ENCODE measurements at places on chromosomes 4 and X.
A peak's percentile ranks its signal among the peaks of the same experiment; 100 is the strongest.

GRCh38 chr4:133641191-133641590, 492.1 kb downstream of the PCDH10 start:
- no peak for DNase-seq

DNA sequence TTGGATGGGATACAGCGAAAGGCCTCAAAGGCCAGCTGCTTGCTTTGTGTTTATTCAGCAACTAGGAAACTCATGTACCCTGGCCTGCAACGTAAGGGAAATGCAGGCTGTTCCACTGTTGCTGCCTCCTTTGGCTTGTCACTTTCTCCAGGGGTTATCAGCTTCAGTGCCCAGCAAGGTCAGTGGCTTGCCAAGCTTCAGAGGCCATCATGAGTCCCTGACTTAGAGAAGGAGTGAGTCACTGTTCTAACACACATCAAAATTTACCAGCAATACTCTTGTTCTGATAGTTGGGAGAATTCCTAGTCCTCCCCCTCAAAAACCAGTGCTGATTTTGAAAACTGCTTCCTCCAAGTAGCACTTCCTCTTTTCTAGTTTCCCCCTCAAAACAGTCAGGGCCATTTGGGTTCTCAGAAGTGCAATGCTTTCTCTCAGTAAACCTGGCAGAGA, 250.8 kb downstream of the ARHGAP24 start:
- no peak for DNase-seq

GRCh38 chrX:39367416-39367815, 566.2 kb downstream of the MID1IP1 start:
- DNase-seq = no peak

DNA sequence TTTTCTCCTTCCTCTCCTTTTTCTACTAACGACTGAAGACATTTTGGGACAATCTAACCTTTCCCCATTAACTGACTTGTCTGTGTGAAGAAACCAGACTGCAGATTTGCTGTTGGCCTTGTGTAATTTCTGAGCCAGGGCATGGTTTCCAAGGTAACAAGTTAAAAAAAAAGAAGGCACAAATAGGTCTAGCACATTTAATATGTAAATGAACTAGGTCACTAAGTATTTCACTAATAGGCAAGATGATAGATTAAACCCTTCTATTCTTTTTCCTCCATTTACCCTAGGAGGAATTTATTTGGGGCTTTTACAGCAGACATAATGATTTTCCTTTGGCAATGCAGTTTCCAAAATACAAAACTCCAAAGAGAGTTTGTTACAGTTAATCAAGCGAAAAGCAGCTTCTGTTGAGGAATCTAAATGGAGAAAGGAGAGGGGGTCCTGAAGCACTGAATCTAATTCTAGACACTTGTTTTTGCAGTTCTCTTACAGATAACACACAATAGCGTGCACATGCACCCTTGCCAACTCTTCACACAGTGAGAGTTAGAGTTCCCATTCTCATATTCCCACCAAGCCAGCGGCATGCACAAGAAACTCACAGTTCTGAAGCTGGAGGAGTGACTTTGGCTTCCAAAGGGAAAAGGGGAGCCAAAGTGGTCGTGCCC, 72.0 kb downstream of the TSPAN5 start:
- no peak for DNase-seq

- DNase-seq = no peak
These were observed 29.4 kb downstream of the FAT4 start for GRCh38 chr4:125344198-125344597.

DNA sequence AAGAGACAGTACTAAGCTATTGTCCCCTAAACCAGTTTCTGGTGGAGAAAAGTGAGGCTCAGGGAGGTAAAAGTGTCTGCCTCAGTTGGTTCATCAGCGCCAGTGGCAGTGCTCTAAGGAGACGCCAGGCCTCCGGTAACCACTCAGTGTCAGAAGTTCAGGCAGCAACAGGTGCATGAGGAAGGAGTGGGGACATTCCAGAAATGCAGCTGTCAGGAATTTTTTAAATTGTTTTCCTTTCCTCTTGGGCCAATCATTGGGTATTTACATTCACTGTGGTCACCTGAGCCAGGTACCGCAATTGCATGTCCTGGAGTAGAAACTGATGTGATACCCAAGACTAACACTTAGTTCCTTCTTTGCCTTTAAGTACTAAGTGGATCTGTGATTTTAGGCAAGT, 40.2 kb upstream of the HS3ST1 start:
- DNase-seq = no peak

DNA sequence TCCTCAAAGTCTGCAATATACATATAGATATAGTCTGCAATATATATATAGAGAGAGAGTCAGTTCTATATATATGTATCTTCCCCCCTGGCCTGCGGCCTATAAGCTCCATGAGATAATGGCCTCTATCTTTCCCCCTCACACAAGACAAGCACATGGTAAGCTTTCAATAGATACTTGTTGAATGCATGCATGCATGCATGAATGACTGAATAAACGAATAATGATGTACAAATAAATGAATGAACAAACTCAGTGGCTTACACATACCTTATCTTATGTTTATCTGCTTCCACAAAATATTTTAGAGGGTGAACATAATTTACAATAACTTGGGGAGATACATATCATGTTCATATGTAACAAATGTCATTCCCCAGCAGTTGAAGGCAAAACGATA, 6.3 kb upstream of the GPM6A start:
- no peak for DNase-seq

- DNase-seq = no peak
These were observed 112.8 kb downstream of the KDR start for GRCh38 chr4:55012363-55013230.

DNA sequence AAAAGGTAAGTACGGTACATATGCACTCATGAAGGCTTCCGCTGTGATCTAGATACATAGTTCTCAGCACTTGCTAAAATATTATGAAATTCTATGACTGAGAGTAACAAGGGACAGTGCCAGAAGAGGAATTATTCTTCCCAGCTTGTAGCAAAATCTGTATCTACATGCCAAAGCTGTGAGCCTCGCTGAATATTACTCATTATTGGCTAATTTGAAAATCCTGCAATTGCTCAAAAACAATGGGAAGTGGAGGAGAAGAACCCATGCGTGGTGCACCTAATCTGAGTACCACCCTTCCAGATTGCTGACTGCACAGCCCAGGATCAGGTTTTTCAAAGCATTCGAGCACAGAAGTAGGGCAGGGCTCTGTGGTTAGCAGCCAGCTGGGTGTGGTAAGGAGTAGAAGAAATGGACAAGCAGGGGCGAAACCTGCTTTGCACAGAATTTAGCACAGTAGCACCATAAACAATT, 17.4 kb upstream of the PDCL2 start:
- no peak for DNase-seq

- no peak for DNase-seq
These were observed 115.0 kb downstream of the AGTR2 start for GRCh38 chrX:116285501-116285900.

DNA sequence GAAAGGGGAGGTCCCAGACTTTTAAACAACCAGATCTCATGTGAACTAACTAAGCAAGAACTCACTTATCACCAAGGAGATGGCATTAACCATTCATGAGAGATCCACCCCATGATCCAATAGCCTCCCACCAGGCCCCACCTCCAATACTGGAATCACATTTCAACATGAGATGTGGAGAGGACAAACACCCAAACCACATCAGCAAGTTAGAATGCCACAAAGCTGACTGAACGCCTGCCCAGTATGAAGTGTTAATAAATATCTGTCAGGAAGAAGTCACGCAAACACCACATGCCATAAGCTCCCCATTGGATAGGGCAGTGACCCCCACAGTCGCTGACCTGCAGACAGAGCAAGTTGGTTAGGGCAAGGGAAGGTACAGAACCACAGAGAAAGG, 14.3 kb downstream of the SLC10A6 start:
- DNase-seq = no peak

DNA sequence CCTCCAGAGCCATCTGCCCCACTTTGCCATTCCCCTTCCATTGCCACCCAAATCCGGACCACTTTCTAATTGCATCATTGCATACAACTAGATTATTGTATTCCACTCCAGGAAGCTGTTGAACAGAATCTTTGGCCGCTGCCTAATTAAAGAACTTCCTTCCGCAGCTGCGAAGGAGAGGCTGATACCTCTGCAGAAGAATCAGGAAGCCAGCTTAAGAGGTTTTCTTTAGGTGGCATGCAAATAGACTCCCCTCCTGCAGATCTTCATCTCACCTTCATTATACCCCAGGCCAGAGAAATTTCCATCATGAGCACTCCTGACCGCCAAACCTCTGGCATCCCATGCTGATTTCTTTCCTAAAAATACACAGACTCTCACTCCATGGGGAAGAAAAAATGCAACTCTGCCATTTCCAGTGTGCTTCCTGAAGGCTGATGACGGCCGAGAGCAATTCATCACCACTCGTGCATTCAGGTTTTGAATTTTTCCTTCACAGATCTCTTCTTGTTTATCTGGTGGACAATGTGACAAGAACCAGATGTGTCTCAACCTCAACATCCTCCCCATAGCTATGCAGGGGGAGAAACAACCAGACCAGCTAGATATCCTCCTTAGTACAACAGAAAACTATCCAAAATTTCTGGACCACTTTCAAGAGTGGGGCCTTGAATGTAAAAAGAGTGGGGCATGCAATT, 31.2 kb downstream of the LGI2 start:
- no peak for DNase-seq

DNA sequence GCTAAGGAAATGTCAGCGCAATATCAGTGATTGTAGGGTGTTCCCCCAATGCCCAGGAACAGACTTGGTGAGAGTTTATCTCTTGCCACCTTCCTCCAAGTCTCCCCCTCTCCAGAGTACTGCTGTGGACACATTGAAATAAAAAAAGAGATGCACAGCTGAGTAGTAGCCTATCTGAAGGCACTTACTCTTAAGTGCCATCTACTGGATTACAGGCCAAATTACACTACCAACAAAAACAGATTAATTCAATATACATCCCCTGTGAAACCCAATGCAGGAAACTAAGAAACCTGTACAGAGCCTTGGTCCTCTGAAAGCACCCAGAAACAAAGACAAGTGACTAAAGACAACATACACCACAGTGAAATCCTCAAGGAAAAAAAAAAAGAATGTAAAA, 460.3 kb downstream of the ZIC3 start:
- peak; percentile 20 for DNase-seq

DNA sequence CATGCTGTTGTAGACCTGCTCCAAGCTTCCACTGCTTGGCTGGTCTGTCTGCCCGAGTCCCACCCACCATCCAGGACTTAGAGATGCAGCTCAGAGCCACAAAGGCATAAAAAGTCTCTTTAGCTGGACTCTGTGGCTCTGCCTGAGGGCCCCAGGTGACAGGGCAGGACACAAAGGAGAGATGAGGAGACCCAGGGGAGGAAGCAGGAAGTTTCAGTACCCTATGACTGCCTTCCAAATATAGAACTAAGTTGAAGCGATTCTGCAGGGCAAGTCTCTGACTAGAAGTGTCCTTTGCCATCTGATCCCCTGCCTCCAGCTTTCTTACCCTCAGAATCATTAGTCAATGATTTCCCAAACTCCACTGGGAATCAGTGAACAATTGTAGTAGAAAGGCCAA, 11.2 kb upstream of the CXCR3 start:
- DNase-seq = no peak

DNA sequence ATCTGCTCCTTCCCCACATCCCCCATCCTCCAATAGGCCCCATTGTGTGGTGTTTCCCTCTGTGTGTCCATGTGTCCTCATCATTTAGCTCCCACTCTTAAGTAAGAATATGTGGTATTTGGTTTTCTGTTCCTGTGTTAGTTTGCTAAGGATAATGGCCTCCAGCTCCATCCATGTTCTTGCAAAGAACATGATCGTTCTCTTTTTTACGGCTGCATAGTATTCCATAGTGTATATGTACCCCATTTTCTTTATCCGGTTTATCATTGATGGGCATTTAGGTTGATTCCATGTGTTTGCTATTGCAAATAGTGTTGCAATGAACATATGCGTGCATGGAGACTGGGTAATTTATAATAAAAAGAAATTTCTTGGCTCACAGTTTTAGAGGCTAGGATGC, 31.5 kb downstream of the GRK4 start:
- DNase-seq = no peak

DNA sequence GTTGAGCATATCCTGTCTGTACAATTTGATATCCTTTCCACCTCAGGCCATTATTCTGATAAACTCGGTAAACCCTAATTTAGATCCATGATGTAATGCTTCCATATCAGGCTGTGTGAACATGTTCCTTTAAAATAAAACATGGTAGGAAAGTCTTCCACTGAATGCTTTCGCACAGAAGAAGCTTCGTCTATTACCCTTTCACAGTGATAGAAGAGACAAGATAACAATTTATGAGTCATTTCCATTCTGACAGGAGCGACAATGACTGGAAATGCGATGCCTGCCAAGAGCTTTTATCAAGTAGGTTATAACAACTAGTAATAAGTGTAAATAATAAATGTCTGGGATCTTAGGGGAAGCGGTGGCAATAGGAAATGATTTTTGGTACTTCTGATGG, 98.8 kb downstream of the TTC29 start:
- DNase-seq = no peak

DNA sequence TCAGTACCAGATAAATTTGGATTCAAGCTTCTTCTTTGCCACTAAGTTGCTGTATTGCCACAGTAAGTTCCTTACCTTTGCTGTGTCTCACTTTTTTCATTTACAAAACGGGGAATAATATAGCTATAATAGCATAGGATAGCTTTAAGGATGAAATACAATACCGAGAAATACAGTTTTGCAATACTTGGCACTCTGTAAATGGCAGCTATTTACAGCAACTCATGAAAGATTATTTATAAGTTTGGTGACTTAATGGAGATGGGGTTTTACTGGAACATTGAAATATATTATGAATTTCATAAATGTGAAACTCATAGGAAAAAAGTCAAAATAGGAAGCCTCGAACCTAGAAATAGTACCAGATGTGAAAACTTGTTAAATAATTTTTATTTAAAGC, 27.6 kb downstream of the ANXA10 start:
- no peak for DNase-seq

DNA sequence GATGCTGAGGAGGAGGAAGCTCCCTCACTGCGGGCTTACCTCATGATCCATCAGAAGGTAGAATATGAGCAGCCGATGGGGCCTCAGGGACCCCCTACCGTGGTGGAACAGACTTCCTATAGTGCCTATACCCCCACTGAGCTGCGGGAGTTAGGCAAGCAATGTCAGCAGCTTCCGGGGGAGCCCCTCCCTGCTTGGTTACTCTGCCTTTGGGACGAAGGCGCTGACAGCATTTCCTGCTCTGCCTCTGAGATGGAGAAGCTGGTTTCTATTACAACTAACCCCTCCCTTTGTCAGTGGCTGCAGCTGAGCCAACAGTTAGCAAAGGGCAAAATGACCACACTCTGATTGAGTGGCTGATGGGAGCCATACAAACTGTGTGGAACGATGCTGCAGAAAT, 430.7 kb downstream of the IDS start:
- no peak for DNase-seq

GRCh38 chr4:53709693-53710092, 118.4 kb upstream of the LNX1 start:
- DNase-seq = no peak

- peak; percentile 46 for DNase-seq
These were observed 677 bp upstream of the CYP4V2 start for GRCh38 chr4:186190581-186191199.

- DNase-seq = no peak
These were observed 99.2 kb upstream of the RAPGEF2 start for GRCh38 chr4:159003420-159004253.
